ENCODE measurements at places on chromosomes 12 and 14. TPM values are rescaled to one million over a fixed set of nuclear protein-coding genes. Genes with fewer than 3 reads are reported as not detected.

KRT5 gene
- 0.25 TPM for total RNA-seq

SIX6 gene
- total RNA-seq, result not detected

CARMIL3 gene
- 0.34 TPM for total RNA-seq

ENDOU gene
- not detected for total RNA-seq

C12orf50 gene
- total RNA-seq, result not detected

NANOG gene
- total RNA-seq, result 0.16 TPM

MLF2 gene
- 316 TPM for total RNA-seq

PIP4K2C gene
- 43.6 TPM for total RNA-seq

ATG2B gene
- 14.2 TPM for total RNA-seq

TAS2R13 gene
- 0.43 TPM for total RNA-seq

DNA sequence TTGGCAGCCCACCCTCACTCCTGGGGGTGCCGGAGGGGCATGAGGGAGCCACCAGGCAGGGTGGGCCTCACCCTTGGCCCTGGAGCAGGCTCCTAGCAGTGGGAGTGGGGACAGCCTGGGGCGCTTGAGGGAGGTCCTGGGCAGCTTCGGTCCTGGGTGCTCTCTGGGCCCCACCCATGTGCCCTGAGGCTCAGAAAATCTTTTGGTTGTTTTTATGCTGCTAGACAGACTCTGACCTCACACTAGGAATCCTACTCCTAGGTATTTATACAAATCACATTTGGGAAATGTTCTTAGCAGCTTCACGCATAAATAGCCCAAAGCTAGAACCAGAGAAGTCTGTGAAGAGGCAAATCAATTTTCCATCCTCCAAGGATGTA lies 10.9 kb upstream of the ULK1 start:
- DNase-seq, result no peak

- peak; percentile 15 for DNase-seq
Measured at GRCh38 chr12:68180792-68181744, 21.5 kb upstream of the IFNG start.

GRCh38 chr14:63543826-63544406 lies 739 bp upstream of the PPP2R5E start:
- no peak for DNase-seq

DNA sequence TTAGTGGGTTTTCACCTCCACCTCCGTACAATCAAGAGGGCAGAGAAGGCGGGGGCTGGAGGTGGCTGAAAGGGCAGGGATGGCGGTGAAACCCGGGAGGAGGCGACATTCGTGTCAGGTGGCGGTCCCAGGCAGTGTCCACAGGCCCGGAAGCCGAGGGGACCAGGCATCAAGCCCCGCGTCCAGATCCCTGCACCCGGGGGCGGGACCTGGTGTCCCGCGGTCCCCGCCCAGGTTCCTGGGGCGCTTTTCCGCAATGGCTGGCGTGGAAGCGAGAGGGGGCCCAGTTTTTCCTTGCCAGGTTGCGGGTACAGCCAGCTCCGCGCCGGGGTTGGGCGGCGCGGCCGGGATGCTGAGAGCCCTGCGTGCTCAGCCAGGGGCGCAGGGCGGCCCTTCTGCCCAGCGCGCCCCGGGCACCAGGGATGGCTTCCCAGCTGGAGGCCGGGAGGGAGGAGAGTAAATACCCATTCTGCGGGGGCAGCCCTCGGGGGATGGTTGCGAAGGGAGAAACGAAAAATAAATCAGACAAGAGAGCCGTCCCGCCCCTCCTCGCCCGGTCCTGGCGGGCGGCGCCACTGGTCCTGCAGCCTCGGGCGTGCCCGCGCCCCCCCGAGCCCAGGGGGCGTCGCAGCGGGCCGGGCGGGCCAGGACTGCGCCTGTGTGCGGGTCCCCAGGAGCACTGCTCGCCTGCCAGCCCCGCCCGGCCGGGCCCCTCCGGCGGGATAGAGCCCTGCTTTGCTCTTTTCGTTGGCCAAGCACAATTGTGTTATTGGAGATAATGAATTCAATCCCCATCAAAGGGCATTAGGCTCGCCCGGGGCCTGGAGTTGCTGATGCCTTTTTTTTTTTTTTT lies 11.5 kb downstream of the FOXA1 start:
- no peak for DNase-seq

GRCh38 chr12:56722832-56723231 lies 2.3 kb downstream of the NACA start:
- DNase-seq, result no peak

DNA sequence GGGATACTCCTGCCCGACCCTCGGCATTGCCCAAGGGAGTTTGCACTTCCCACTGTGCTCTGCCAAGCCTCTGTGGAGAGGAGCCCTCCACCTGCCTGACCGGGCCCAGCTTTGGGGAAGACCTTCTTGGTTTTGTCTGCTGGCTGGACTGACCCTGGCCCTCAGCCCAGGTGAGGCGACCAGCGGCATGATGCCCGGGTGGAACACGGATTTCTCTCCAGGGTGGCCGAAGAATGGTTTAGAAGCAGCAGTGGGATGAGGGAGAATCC lies 15.6 kb downstream of the ZBTB42 start:
- no peak for DNase-seq

- DNase-seq, result peak; percentile 16
Measured at GRCh38 chr14:37150414-37150813, 22.0 kb downstream of the SLC25A21 start.

DNA sequence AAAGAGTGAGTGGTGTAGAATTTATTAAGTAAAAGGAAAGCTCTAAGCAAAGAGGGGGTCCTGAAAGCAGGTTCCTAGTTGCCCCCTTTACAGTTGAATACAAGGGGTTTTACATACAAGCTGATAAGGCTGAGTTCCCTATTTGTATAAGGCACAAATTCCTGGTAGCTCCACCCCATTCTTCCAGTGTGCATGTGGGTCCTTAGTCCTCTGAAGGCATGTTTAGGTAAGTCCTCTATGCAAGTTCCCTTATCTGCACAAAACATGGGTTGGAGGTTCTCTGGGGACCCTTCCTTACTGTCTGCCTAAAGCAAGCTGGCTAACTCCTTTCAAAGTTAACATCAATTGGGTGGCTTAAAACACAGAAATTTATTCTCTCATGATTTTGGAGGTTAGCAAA lies 2.9 kb upstream of the FAR2 start:
- no peak for DNase-seq

DNA sequence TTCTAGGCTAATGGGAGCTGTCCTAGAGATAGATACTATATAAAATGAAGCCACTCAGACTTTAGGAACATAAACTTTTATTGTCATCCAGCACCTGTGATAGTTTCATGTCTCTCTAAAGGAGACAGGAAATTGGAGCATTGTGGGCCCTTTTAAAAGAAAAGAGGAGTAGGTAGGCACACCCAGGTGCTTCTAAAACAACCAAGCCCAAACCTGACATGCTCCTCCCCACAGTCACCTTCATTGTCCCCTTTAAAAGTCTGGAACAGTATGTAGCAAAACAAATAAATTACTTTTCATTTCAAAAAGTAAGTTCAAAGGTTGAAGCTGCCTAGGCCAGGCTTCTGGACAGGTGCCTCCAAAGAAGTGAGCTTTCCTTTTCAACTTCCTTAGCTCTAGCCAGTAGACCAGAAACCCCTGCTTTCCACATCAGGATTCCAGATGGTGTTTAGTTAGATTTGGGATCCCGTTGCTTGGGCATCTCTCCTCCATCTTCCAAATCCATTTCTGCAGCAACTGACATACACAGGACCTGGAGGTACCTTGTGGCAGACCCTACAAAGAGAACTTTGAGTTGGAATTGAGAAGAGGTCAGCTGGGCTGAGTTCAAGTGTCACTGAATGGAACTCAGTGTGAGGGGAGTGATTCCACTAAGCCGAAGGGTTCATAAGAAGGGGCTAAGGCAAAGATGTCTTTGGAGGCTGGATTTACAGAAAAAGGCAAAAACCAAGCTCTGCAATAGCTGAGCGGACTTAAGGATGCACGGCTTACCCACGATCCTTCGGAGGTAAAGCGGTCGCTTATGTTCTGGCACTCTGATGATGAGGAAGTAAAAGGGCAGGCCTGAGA lies 6.9 kb downstream of the OXA1L start:
- DNase-seq, result no peak

- DNase-seq, result no peak
Measured at GRCh38 chr12:72676556-72676955, 404.4 kb downstream of the TRHDE start.

- no peak for DNase-seq
Measured at GRCh38 chr12:54017878-54018467, 9.2 kb downstream of the HOXC8 start.

DNA sequence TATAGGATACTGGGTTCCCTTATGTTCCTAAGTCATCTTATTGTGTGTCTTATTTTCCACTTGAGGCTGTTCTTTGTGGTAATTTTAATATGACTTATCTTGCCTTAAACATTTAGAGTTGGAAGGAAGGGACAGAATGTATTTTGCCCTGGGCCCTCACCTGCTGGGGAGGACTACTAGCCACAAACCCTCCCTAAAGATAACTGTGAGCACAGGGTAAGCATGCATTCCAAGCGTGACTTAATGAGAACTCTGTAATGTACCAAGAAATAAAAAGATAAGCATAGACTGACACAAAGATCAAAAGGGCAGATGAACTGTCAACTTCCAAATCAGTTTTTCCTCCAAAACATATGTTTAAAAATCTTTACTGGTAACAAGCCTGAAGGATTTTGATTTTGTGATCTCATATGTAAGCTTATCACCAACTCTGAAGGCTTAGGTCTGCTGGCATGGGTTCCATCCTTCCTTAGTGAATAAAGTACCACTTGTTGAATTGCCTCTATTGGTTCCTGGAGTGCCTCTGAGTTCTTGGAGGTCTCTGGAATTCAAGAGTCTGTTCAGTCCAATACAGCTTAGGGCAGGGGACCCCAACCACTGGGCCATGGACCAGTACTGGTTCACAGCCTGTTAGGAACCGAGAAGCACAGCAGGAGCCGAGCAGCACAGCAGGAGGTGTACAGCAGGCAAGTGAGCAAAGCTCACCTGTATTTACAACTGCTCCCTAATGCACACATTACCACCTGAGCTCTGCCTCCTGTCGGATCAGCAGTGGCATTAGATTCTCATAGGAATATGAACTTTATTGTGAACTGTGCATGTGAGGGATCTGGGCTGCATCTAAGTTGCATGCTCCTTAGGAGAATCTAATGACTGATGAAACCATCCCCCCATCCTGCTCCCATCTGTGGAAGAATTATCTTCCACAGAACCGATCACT lies 29.8 kb upstream of the NFYB start:
- DNase-seq, result no peak

- DNase-seq, result peak; percentile 79
Measured at GRCh38 chr14:99879401-99880295, 86.4 kb downstream of the EML1 start.

GRCh38 chr12:123096182-123096581 lies 54.7 kb downstream of the PITPNM2 start:
- no peak for DNase-seq

DNA sequence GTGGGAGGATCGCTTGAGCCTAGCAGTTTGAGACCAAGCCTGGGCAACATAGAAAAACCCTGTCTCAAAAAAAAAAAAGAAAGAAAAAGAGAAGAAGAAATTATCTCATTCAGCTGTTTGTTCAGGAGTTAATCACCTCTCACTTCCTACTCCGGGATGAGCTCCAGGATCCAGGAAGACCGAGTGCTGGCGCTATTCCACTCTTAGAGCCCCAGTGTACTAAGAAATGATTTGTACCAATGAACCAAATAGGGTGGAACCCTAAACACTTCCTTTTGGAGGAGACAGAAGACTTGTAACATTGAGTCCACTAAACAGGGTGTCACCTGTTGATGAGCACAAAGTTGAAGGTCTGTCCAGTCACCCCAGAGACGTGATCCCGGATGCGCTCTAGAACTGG lies 3.6 kb downstream of the ALKBH2 start:
- no peak for DNase-seq

DNA sequence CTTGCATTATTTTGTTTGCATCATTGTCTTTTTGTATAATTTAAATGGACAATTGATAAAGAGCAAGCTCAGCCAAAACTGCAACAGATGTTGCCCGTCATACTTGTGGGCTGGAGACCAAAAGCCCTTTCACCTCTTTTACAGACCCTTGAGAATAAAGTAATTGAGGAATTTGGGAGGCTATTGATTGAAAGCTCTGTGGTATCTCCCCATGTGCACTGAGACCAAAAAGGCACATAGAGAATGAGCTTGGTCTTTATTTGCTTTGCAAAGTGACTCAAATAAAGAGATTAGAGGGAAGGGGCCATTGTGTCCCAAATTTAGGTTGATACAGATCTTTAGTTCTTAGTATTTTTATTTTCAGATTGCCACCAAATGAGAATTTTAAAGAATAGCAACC lies 617.6 kb downstream of the TRHDE start:
- DNase-seq, result no peak

DNA sequence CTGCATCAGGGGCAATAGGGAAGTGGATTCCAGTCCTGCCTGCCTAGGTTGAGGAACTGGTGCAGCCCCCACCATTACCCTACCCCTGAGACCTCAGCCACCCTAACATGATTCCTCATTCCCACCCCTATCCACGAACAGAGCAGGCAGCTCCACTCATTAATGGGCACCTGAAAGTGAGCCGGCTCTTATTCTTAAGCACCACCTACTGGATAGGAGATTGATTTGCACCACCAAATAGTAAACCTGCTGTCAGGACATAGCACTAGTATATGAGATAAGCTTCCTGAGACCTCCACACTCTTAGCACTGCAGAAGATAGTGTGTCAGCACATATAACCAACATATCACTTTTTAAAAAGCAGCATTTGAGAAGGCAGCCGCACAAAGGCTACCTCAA lies 573.2 kb downstream of the SOX5 start:
- no peak for DNase-seq

DNA sequence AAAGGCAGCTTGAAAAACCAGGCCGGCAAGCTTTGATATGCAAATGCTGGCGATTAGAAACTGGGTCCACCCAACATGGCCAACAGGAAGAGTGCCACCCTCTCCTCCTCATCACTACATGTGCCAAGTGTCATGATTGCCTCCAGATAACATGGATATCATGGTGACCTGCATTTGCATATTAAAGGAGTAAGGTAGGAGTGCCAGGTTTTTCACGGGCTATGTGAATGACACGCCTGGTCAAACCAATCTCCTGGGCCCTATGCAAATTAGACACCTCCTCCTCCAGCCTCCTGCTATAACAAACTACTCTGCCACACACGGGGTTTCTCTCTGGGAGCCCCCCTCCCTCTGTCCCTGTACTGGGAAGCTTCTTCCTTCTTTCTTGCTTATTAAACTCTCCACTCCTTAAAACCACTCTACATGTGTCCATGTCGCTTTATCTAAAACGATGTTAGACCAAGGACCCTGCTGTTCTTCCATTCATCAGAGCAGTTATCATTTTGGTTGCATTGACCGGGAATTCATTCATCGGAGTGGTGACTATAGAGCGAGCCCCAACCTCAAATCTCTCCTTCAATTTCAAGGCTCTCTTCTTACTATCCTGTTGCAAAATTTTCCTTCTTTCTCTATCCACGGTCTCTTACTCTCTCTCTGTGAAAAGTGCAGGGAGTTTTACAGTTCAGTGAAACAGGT lies 27.5 kb downstream of the APOBEC1 start:
- DNase-seq, result no peak

- DNase-seq, result no peak
Measured at GRCh38 chr14:91021115-91021514, 39.3 kb downstream of the RPS6KA5 start.

GRCh38 chr14:52267501-52268278 lies at the start of gene PTGDR:
Gene PTGDR (plus strand): TSS chr14:52267698. CDS start chr14:52267815, 117 bp downstream.
- DNase-seq, result peak; percentile 8

GRCh38 chr12:1716911-1717310 lies 26.0 kb downstream of the ADIPOR2 start:
- peak; percentile 58 for DNase-seq
